ENCODE measurements at places on chromosomes 3 and 15.

- DNase-seq: no peak
Measured at GRCh38 chr15:31346367-31347066, 19.9 kb downstream of the KLF13 start.

GRCh38 chr15:87743562-87743961 lies 513.0 kb downstream of the NTRK3 start:
- DNase-seq: no peak

DNA sequence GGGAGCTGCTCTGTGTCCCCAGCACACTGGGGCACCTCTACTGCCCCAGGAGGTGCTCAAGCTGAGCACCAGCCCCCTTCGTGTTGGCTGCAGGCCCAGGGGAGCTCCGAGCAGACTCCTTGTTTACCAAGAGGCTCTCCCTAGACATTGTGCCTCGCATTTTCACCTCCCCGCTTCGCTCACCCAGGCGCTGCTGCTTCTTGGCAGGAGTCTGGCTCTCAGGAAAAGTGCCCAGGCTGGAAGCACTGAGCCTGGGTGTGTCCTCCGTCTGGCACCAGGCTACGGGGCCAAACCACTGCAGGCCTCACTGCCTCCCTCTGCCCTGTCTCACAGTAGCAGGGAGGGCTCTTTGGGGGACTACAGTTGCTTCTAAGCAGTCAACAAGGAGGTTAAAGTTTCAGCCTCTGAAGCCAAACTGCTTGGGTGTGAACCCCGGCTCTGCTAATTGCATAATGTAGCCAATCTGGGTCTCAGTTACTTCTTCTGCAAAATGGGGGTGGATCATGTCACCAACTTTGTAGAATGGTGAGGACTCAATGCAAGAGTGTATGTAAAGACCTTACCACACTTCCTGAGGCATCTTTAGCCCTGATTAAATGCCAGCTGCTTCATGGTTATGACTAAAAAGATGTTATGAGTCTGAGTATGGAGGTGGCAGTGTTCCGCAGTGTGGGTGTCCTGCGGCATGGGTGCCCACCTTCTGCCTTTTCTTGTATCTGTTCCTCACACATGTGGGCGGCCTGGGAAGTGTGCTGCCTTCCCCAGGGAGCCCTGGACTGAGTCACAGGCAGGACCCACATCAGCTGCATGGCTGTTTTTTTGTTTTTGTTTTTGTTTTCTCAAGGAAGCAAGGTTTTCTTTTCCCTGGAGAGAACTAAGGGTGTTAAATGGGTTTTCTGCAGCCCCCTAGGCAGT lies 88.9 kb downstream of the CLSTN2 start:
- no peak for DNase-seq

DNA sequence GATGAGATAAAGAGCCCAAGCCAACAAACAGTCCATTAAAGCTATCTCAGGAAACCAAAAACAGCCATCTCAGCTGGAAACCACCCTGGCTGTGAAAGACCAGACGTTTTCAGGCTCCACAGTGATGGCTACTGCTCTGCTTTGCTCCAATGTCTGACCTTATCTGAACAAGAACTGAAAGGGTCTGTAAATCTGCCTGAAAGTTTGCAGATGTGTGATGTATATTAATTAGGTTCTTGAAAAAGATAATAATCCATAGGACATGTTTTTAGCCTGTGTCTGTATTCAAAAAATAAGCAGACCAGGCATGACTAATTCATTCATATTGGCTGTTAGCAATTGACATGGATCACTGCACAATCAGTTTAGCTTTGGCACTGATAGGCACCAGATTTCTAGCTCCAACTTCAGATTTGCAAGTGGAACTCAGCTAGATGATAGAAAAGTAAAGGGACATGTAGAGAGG lies 611.4 kb upstream of the NAALADL2 start:
- no peak for DNase-seq

- DNase-seq: no peak
Measured at GRCh38 chr3:78015856-78016255, 976.0 kb downstream of the ROBO2 start.

GRCh38 chr3:128064962-128065361 lies 12.7 kb downstream of the SEC61A1 start:
- no peak for DNase-seq

DNA sequence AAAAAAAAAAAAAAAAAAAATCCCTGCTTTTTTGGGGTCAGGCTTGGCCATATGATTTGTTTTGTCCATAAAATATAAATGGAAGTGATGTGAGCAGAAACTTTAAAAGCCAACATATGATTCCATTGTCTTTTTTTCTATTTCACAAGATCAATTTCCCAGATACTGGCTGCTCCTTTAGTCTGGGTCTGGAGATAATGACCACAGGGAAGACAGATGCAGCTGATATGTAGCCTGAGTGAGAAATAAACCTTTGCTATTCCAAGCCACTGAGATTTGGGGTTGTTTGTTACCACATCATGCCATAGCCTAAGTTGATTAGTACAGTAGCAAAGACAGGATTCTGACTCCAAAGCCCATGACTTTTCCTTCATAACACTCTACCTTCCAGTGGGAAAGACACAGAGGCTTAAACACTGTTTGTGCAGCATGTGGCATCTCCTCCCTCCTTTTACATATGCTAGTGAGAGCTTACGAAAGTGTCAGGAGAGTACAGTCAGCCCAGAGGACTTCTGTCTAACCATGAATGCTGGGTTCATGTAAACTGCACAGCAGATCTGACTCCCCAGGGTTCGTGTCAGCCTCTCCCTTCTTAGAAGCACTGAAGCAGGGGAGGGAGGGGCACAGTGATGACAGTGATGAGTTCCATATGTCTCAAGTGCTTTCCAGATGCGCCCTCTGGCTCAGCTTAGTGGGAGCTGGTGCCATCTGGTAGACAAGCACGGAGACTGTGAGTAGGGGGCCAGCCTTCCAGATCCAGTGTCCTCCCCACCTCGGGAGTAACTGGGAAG lies 36.7 kb upstream of the SLC7A14 start:
- no peak for DNase-seq

- DNase-seq: no peak
Measured at GRCh38 chr3:51381333-51381705, 3.8 kb upstream of the MANF start.

- no peak for DNase-seq
Measured at GRCh38 chr3:187403768-187404288, 35.6 kb downstream of the RTP4 start.

- no peak for DNase-seq
Measured at GRCh38 chr3:64608741-64609140, 79.1 kb downstream of the ADAMTS9 start.

DNA sequence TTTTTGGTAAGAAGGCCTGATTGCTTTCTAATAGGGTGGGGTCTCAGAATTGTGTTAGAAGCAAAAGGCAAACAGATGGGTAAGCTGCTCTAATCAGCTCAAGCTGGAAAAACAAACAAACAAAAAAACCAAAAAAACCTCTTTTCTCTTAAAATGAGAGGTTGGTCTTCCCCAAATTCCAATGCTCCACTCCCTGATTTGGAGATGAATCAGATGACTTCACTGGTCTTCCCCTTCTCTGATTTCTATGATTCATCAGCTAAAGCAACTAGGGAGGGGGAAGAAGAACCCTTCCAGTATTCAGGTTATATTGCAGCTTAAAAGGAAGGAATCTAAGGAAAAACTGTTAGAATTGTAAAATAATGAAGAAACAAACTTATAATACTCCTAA lies 9.6 kb upstream of the ANXA2 start:
- no peak for DNase-seq

GRCh38 chr15:89500397-89501270 lies 4.3 kb upstream of the RHCG start:
- no peak for DNase-seq

DNA sequence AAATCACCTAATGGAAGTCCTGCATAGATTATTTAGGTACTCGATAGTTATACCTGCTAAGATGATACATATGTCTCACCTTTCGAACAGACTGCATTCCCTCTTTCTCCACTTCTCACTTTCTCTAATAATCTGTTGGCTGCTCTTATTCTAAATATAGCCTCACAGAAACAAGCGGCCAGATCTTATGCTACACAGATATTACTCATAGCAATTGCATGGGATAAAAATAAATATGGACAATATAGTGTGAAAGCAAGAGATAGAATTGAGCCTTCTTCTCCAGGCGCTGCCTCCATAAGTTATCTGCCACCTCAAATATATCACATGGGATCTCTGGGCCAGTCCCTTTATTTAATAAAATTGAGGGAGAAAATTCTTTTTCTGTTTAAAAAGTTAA lies 29.5 kb upstream of the TGFBR2 start:
- no peak for DNase-seq

GRCh38 chr3:88005066-88005465 lies 53.7 kb downstream of the CGGBP1 start:
- DNase-seq: no peak

DNA sequence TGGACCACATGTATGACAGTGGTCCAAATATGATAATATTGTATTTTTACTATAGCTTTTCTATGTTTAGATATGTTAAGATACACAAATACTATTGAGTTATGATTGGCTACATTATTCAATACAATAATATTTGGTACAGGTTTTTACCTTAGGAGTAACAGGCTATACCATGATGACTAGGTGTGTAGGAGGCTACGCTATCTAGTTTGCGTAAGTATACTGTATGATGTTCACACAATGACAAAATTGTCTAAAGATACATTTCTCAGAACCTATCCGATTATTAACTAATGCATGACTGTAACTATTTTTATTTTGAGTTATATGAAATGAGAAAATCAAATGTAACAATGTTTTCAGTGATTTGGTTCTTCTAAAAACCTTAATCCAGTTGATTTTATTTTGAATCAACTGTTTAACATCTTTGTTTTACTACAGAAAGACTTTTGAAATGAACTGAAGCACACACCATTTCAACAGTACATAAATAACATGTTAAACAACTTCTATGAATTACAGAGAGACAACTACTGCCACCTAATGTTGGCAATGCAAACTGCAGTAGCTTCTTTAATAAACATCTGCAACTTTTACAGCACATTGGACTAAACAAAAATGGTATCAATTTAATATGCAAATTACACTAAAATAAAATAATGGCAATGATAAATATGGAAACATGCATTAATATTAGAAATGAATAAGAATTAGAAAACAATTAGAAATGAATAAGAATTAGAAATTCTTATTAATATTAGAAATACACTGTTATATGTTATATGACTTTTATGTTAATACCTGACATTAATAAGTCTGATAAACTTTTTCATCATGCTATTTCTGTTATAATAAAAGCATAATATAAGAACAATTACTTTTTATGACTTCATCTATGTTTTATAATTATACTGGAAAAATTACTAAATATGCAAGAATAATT lies 255.7 kb downstream of the MBNL1 start:
- DNase-seq: no peak

GRCh38 chr3:10280571-10280970 lies 12.2 kb downstream of the GHRL start:
- no peak for DNase-seq

GRCh38 chr15:57323299-57323805 lies 53.0 kb upstream of the CGNL1 start:
- no peak for DNase-seq

DNA sequence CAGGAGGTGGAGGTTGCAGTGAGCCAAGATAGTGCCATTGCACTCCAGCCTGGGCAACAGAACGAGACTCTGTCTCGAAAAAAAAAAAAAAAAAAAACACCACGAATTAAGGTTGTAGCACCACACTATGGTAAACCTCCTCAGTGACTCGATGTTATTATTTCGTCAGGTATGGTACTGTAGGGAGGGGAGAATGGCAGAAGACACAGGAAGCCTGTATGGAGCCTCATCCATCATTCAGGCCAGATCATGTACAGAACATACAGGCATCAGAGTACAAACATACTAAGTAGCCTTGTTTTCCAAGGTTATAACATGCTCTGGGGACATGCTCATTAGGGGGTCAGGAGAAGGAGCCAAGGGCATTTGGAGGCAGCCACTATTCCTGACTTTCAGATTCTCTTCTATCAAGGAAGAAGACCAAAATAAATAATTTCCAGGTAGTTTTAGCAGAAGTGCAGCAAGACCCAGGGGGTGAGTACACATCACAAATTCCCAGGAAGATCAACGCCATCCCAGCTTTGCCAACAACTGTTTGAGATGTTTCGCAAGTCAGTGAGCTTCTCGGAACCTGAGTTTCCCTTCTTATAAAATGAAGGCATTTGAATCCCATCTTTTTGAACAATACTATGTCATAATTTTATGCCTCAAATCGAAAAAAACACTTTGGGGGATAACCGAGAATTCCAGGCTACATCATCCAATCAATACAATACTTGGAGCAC lies 79.8 kb downstream of the FOXP1 start:
- no peak for DNase-seq

DNA sequence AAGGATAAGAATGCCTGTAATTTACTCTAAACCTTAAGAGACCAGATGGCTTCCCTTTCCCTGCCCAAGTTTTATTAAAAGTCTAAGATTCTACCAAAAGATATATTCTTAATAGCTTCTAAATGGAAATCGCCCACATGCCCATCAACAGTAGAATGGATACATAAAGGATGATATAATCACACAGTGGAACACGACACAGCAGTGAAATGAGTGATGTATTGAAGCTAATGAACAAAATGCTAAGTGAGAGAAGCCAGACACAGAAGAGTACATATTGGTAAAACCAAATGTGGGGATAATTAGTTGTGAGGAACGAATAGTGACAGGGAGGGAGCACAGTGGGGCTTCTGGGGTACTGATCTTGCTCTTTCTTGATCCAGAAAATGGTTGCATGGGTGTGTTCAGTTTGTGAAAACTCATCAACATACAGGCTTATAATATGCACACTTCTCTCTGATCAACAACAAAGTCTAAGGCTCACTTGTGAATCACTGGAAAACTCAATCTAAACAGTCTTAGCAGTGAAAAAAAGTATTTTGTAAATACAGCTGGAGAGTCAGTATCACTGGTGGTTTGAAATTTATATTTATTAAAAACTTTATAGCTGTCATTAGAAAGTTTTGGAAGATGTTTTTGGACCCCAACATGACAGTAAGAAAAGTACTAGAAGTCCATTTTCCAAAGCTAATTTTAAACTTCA lies 170.7 kb upstream of the FAM3D start:
- no peak for DNase-seq

DNA sequence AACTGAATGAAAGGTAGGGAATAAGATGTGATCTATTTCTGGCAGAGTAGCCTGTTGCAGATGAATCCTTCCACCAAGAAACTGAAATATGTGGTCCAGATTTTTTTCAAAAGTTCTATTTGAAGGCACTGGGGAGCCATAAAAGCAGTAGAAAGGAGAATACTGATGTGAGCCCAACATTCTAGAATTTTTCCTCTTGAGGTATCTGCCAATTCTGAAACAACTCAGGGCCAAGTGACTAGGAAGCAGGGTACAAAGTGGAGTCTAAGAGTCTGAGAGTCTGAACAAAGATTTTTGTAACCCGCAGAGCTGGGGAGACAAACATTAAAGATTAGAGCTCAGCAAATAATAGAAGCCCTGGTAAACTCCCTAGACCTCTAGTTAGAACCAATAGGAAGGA lies 58.3 kb upstream of the SLCO3A1 start:
- DNase-seq: no peak

- no peak for DNase-seq
Measured at GRCh38 chr15:61175024-61175423, 54.1 kb downstream of the RORA start.

GRCh38 chr3:163056874-163057497 lies 1560.4 kb downstream of the OTOL1 start:
- DNase-seq: no peak

- no peak for DNase-seq
Measured at GRCh38 chr15:90022345-90022744, 21.2 kb downstream of the ZNF710 start.

- DNase-seq: no peak
Measured at GRCh38 chr3:58361866-58362265, 29.2 kb downstream of the PXK start.

GRCh38 chr3:132637590-132637989 lies 22.0 kb downstream of the ACAD11 start:
- no peak for DNase-seq

Data from cortex of kidney (tissue), 1 donor.